ENCODE measurements at places on chromosomes 7 and 10.

DNA sequence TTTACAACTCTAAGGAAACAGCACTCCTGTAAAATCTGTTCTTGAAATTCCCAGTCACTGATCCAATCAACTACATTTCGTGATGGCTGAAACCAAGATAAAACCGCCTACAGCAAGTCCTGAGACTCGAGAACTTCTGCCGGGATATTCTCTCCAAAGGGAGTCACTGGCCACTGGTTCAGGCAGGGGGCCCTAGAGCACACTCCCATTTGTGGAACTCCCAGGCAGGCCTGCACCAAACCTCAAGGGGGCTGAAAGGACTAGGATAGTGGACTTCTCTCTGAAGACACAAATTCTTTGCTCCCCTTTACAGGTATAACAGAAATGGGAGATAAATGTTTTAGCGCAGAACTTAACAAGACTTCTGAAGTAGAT lies 16.3 kb downstream of the CYTH3 start:
- DNase-seq, result no peak

GRCh38 chr7:124318721-124319450 lies 286.0 kb upstream of the TMEM229A start:
- DNase-seq, result no peak

DNA sequence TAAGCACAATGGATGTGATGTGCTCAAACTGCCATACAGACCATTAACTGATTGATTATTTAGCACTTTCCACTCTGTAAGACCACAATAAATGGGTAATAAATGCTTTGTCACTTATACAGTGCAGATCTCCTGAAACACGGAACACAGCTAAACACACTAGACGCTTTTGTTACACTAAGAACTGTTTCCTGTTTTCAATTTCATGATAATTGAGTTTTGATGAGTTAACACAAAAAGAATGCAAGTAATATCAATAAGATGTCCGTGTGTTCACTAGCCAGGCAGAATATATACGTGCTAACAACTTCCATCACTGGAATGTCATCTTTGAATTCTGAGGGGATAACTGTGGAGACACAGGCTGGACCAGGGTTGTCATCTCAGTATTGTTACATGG lies 178.8 kb downstream of the SKAP2 start:
- no peak for DNase-seq

- DNase-seq, result no peak
These were observed 5.0 kb upstream of the PDK4 start for GRCh38 chr7:95601316-95601715.

DNA sequence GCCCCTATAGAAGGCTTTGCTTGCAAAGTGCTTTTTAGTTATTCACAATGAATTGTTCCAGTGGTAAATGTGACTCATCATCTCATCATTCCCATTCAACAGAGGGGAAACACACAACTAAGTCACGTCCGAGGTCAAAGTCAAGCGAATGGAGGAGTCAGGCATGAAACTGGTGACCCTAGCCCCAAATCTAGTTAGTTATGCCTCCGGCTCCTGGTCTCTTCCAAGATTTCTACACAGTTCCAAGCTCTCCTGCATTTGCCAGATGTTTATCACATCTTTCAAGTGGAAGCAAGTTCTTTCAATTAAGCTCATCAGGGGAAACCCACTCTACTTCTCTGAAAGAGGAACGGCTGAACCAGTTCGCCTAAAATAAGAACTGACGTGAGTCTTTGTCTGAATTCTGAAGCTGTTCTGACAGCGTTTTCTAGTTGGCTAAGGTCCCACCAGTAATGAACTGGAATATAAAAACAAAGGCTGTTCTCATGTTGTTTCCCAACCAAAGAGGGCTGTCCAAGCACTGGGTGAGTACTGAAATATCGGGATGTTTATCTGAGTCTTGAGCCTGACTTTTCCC lies 140.9 kb upstream of the NRBF2 start:
- no peak for DNase-seq

- no peak for DNase-seq
These were observed 8.8 kb downstream of the CUX1 start for GRCh38 chr7:101826081-101826835.

GRCh38 chr7:80642871-80643270 lies 4.4 kb downstream of the CD36 start:
- no peak for DNase-seq

- DNase-seq, result no peak
These were observed 270.1 kb upstream of the SHH start for GRCh38 chr7:156082048-156083040.

GRCh38 chr7:29342761-29343160 lies 148.2 kb downstream of the CHN2 start:
- DNase-seq, result no peak

GRCh38 chr10:35043796-35044344 lies 46.3 kb downstream of the CUL2 start:
- no peak for DNase-seq

GRCh38 chr7:147245274-147245673 lies 1128.7 kb downstream of the CNTNAP2 start:
- peak; percentile 59 for DNase-seq

GRCh38 chr10:2964632-2965296 lies 102.6 kb upstream of the PFKP start:
- DNase-seq, result no peak

DNA sequence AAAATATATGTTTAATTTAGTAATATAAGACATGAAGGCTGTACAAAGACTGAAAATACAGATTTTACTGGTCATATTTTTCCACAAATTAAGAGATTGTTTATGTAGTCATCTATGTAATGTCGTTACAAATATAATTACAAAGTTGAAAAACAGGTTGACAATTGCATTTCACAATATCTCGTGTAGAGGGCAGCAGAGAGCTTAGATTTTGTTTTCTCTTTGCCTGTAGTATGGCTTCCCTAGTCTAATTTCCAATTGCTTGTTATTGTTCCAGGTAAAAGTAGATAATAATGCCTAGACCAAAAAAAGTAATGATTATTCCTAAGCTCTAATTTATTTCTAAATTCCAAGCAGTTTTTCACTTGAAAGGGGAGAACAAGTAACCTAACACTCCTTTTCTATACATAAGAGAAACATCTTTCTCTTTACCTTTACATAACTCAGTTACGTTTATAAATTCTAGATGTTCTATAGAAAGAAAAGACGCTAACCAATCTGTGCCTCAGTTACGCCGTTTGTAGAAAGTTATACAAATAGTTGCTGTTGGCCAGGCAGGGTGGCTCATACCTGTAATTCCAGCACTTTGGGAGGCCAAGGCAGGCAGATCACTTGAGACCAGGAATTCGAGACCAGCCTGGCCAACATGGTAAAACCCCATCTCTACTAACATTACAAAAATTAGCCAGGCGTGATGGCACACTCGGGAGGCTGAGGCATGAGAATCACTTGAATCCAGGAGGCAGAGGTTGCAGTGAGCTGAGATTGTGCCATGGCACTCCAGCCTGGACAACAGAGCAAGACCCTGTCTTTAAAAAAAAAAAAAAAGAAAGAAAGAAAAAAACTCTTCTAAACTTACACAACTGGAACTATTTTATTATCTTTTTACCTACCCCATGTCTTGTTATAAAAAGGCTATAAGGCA lies 30.0 kb downstream of the NET1 start:
- DNase-seq, result no peak

DNA sequence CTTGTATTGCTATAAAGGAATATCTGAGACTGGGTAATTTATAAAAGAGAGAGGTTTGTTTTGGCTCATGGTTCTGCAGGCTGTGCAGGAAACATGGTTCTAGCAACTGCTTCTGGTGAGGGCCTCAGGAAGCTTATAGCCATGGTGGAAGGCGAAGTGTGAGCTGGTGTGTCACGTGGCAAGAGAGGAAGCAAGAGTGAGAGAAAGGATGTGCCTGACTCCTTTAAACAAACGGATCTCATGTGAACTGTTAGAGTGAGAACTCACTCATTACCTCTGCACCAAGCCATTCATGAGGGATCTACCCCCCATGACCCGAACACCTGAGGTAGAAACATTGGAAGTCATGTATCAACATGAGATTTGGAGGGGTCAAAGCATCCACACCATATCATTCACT lies 7.7 kb upstream of the ITPRIP start:
- DNase-seq, result no peak

DNA sequence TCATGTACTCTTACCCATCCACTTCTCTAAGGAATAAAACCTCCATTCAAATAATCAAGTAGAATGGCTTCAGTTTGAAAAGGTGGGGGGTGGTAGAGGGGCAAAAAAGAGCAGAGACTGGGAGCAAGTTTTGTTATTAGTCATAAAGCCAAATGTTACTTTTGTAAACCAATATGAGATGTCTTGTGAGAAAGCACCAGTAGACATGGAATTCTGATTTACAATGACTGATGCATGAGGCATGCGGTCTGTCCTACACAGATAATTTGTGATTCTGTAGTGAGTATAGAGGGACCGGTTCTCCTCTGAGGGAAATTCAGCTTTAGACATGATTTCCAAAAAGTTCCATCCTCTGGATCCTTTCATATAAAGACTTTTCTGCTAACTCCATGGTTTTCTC lies 12.9 kb upstream of the ABCA13 start:
- DNase-seq, result no peak

- no peak for DNase-seq
These were observed 47.1 kb upstream of the SVIL start for GRCh38 chr10:29681676-29682448.

GRCh38 chr10:2893158-2893845 lies 174.0 kb upstream of the PFKP start:
- no peak for DNase-seq

DNA sequence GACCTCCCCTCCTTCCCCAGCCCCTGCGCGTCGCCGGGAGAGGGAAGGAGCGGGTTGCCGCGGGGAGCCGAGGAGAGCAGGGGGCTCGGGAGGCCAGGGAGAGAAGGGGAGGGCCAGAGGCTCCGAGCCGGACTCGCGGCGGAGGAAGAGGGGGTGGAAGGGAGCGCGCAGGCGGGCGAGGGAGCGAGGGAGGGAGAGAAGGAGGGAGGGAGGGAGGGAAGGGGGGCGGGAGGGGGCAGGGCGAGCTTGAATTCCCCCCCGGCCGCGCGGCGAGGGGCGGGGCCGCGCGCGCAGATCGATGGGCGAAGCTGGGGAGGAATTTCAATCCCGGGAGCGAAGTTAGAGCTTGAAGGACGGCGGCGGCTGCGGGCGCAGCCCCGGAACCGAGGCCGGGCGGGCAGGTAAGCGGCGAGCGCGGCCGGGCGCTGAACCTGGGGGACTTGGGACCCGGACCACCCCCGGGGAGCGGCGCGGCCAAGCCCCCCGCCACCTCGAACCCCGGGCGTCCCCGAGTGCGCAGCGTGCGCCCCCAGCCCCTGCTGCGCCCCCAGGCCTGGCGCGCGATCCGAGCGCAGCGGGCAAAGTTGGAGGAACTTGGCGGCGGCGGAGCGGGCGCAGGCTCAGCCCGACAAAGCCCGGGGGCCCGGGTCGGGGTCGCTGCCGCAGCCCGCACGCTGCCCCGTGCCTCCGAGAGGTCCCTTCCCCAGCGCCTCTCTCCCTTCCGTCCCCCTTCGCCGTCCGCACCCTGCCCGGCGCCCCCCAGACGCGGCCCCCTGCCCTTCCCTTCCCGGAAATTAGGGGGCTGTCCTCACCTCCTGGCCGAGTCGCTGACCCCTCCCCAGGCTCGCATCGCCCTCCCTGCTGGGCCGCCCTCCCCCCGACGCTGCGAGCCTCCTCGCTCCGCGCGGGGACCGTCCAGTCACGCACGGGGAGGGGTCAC lies at the start of gene ELFN1:
Gene ELFN1 (plus strand): TSS at position 324 of the 940 bp plus-strand sequence. CDS start 74,320 bp downstream, outside the sequence.
- peak; percentile 53 for DNase-seq

GRCh38 chr10:75565286-75566251 lies 134.1 kb downstream of the LRMDA start:
- DNase-seq, result no peak

DNA sequence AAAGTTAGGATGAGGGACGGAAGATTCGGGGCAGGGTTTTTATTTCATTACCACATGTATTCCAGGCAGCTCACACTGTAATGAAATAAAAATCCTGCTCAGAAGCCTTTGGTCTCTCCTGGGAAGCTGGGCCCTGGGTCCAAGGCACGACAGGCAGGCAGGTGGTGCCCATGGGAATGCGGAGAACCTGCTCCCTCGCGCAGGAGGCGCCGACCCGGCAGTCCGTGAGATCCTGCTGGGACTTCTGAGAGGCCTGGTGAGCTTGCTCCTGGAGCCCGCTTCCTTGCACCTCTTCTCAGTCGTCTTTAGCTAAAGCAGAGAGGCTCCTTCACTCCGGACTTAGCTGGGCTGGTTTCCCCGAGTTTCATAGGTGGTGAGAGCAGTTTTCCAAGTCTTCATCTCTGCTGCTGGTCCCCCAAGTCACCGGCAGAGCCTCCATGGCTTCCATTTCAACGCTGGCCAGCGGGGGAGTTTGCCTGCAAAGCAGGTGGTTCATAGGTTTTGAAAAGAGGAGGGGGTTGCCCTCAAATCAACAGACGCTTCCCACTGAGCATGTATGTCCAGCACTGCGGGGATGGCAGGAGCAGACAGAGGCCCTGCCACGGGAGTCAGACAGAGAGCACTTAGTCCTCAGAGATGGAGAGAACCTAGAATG lies 24.5 kb downstream of the IL15RA start:
- no peak for DNase-seq

DNA sequence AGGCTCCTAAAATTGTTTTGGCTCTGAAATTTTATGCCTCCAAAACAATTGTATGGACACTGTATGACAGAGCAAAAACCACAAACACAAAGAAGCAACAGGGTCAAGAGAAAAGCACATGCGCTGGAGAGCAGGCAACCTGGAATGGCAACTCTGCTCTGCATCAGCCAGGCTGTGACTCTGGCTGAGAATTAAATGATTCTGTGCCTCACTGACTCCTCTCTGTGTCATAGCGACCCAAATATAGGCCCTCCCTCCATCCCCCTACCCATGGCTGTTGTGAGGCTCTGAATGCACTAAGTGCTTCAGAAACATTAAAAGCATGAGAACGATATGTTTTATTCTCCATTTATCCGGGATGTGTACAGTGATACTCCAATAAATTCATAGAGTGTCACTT lies 24.9 kb upstream of the NEBL start:
- no peak for DNase-seq

DNA sequence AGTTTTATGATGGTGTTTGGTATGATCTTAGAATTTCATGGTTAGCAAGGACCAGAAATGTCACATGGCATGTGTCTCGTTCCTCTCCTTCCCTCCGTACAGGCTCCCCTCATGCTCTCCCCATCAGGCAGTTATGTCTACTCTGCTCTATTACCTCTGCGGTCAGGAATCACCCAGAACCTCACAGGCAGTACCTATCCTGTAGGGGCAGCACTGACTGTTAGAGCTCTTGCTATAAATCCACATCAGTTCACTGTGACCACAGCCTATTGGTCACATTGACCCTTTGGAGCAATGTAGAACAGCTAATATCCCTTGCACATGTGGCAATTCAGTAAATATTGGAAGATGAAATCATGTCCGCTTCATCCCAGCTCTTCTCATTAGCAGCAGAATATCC lies 151.8 kb downstream of the WNT2 start:
- no peak for DNase-seq

GRCh38 chr10:1074052-1074747 lies 18.0 kb downstream of the WDR37 start:
- no peak for DNase-seq

Measured in sciatic nerve (tissue), 2 donors.